Smooth muscle cell of the pulmonary artery (primary cell): ENCODE measurements at places on chromosomes 4 and X. TPM values are rescaled to one million over a fixed set of nuclear protein-coding genes. Genes with fewer than 3 reads are reported as not detected.

Gene ENPEP
- 0.43 and 4.7 TPM in 2 replicates for total RNA-seq

Gene ZFP92
- 0.23 and 0.33 TPM in 2 replicates for total RNA-seq

Gene CISD2
- 34.2 and 37.7 TPM in 2 replicates for total RNA-seq

Gene VCX2
- total RNA-seq: not detected in 2 replicates

Gene CDS1
- total RNA-seq: 0.10 and 0.26 TPM in 2 replicates

Gene CHRDL1
- 0.03 and 17.1 TPM in 2 replicates for total RNA-seq
